Hematopoietic multipotent progenitor cell treated with erythropoietin and hydrocortisone succinate and interleukin-3 and kit ligand, for 4 days (in vitro differentiated cells): ENCODE measurements at places on chromosomes 2 and 18.

DNA sequence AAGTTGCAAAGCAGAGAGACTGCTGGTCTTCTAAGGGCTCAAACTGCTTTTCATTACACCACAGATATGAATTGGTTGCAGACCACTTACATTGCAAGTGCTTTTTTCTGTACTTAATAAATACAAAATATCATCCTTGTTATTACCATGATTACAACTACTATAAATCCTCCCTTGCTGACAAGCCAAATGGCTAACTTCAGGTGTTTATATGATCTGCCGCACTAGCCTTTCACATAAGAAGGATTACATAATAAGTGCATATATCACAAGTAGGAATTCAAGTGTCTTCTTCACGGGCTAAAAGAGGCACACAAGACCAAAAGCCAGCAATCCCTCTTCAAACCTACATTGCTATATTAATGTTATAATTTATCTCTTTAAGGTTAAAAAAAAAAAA, 373.0 kb downstream of the ZEB2 start:
- no peak for DNase-seq

GRCh38 chr18:770583-770961, 41.5 kb downstream of the YES1 start:
- no peak for DNase-seq

DNA sequence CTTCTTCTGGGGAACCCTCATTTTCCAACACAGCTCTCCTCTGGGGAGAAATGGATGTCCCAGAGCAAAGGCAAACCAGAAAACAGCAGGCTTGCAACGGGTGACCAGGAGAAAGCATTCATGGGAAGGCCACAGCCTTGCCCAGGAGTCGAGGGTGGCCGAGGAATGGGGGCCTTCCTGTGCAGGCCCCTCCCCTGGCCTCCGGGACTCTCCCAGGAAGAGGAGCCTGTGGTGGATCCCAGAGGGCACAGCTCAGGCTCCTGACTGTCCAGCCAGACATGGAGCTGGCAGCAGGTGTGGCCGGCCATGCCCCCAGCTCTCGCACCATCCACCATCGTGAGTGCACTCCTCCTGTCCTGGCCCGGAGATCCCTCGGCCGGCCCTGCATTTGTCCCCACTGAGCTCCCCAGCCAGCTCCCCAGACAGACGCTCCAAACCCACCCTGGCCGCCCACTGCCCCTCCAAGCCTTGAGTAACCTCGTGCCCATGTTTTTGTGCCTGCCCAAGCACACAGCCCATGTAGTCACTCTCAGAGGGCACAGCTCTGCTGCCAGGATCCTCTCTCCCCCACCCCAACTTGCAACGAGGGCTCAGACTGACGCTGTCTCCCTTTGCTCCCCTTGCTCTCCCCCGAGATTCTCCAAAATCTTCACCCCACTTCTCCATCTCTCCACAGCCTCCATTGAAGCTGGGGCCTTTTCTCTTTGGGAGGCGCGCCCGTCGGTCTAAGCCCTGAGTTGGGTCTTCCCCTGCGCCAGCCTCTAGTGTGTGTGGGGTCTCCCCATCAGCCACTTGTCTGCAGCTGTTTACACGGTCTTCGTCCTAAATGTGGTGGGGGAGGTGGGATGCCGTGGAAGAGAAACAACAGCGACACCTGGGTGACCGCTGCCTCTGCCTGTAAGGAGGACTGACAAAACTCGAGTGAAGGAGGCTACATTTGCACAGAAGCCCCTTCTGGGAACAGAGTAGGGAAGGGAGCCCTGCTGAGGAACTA, 9.8 kb downstream of the PRLH start:
- no peak for DNase-seq

- peak; percentile 65 for DNase-seq
These were observed 995 bp upstream of the RTN4 start for GRCh38 chr2:55051026-55051866.

DNA sequence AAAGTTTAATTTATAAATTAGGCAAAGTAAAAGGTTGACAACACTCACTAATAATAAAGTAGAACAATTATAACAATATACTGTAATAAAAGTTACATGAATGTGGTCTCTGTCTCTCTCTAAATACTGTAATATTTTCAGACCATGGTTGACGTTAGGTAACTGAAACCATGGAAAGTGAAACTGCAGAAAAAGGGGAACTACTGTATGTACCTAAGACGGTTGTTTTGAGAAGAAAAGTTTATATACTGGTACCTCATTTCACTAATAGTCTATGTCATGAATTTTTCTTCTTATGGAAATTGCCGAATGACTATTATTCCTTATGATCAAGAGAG, 166.7 kb upstream of the ZNF521 start:
- DNase-seq: peak; percentile 58

- no peak for DNase-seq
These were observed 11.2 kb downstream of the GAREM1 start for GRCh38 chr18:32459361-32460101.

- no peak for DNase-seq
These were observed 215.3 kb downstream of the CALCRL start for GRCh38 chr2:187232749-187233148.

DNA sequence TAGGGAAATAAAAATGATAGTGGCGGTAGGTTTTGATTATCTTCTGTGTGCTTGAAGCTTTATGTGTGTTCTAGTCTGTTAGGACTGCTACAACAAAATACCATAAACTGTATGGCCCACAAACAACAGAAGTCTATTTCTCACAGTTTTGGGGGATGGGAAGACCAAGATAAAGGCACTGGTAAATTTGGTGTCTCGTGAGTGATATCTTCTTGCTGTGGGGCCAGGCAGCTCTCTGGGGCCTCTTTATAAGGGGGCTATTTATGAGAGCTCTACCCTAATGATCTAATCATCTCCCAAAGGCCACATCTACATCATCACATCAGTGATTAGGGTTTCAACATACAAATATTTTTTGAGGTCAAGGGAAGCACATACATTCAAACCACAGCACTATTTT, 86.8 kb upstream of the SPHKAP start:
- DNase-seq: no peak

GRCh38 chr2:85504778-85505261, 34.1 kb upstream of the MAT2A start:
- DNase-seq: peak; percentile 54

- no peak for DNase-seq
These were observed 64.0 kb downstream of the TNFRSF11A start for GRCh38 chr18:62388855-62389760.

DNA sequence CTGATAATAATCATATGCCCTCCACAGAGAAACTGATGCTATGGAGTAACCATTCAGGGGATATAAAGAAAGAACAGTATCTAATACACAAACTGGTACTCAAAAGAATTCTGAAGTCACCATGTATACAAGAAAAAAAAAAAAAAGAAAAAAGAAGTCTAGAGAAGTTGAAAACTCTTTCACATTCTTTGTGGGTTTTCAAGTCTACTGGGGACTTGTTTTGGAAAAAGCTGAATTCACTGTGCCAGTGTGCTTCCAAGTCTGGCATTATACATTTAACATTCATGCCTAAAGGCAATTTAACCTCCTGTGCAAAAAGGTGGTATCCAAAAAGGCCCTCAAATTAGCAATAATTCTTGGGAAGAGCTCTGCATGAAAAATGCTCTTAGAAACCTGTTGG, 94.8 kb upstream of the ITGB6 start:
- DNase-seq: no peak

GRCh38 chr2:12755384-12755783, 38.6 kb downstream of the TRIB2 start:
- DNase-seq: peak; percentile 5

DNA sequence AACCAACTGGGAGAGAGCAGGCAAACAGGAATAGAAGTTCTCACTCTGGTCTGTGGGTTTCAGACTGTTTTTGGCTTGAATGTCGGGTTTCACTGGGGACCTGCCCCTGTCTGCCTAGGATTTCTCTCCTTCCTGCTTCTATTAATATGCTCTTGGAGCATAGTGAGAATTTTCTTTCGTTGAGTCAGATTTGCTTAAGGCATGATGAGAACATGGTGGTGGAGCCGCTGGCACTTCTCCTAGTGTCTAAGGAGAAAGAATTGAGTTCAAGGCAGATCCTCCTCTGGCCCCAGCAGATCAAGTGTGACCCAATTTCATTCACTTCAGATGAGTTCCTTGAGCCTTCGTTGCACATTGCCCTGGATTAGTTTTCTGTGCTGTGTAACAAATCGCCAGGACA, 103.9 kb upstream of the HS6ST1 start:
- no peak for DNase-seq

DNA sequence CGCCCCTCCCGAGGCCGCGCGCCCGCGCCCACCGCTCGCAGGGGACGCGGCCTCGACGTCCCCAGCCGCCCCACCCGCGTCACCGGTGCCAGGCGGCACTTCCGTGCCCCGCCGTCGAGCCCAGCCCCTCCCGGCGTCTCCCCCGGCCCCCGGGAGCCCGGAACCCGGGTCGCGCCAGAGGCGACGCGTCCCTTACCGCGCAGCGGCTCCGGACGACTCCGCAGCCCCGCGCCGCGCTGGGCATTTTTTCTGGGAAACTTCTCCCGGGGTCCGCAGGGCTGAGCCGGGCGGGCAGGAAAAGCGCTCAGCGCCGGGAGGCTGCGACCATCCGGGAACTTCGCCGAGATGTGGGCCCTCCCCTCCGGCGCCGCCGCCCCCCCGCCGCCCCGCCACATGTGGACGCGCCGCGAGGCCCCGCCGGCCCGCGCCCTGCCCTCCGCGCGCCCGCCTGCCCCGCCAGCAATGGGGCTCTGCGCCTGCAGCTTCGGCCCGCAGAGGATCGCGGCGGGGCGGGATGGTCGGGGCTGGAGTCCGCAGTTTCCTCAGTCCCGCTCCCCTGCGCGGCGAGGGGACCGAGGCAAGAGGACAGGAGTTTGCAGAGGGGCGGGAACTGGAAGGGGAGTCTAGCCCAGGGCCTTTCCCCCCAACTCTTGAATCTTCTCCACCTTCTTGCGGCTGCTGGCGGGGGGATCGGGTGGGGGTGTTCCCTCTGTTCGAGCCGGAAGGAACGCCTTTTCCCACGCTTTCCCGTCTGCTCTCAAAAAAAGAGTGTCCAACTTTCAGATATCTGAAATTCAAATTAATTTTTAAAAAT, 81.5 kb downstream of the CHRNA1 start:
- peak; percentile 70 for DNase-seq

DNA sequence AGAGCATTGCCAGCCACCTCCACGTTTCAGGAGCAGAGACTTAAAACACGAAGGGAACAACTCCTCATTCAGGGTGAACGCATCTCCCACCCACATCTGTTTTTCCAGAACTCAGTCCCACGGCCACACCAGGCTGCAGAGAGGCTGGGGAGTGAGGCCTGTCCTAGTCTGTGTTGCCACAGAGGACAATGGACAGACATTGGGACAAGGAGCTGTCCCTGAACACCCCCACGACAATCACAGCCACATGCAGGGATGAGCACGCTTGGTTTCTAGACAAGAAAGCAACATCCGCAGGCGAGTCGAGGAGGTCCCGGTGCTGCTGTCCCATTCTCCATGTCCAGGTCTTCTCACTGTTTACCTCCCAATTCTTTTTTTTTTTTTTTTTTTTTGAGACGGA, 167.4 kb downstream of the EIPR1 start:
- DNase-seq: no peak

DNA sequence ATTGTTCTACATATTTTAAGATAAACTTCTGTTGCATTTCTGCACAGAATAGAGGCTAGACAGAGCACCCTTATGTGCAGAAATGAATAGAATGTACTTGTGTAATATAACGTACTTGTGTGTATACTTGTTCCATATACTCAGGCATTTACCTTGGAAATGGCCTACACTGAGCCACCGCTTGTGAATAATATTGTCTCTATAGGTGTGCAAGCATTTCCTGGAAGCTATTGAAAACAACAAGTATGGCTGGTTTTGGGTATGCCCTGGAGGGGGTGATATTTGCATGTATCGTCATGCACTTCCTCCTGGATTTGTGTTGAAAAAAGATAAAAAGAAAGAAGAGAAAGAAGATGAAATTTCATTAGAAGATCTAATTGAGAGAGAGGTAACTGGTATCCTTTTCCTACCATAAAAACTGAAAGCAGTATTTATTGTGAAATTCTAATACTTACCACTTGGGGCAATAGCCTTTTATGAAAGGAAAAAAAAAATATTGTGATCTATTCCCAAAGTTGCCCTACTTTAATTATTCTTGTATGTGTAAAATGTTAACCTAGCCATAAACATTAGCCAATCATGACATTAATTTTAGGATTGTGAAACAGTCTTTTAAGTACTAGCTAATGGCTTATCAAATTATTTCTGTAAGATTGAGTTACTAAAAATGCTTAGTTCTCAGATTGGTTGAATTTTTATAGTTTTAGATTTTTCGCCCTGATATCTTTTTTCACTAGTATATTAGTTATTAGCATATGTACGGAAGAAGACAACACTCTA, 18.0 kb downstream of the ZC3H15 start:
- DNase-seq: peak; percentile 72

DNA sequence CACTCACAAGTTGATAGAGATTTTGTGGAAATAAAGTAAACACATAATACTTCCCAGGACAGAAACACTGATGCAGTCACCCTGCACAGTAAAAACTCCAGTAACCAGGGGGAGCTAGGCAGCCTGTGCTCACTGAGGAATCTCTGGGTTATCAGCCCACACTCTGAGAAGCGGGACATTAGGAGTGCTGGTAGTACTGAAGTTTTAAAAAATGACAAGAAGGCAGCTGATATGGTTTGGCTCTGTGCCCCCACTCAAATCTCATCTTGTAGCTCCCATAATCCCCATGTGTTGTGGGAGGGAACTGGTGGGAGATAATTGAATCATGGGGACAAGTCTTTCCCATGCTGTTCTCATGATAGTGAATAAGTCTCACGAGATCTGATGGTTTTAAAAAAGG, 31.4 kb downstream of the KCTD1 start:
- DNase-seq: peak; percentile 17

DNA sequence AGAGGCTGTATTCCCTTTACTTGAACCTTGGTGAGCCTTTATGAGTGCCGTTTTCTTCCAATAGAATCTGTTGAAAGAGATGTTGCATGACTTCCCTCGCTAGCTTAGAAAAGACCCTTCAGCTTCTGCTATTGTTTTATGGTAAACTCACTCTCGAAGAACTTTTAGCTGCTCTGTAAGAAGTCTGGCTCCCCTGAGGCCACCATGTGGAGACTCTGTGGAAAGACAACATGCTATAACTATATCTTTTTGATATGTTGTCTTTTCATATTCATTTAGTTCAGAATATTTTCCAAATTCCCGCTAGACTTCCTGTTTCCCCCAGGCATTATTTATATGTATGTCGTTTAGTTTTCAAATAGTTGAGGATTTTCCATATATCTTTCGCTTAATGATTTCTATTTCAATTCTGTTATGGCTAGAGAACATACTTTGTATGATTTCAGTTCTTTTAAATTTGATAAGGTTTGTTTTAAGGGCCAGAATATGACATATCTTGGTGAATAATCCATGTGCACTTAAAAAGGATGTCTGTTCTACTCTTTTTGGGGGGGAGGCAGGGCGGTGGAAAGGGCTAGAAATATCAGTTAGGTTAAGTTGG, 64.1 kb downstream of the PTPN4 start:
- DNase-seq: peak; percentile 81

- no peak for DNase-seq
These were observed 9.1 kb downstream of the GLI2 start for GRCh38 chr2:120744817-120745216.

GRCh38 chr2:155502766-155503165, 804.3 kb downstream of the KCNJ3 start:
- no peak for DNase-seq
